ENCODE measurements at places on chromosomes 1 and 21. TPM values are rescaled to one million over a fixed set of nuclear protein-coding genes. Genes with fewer than 3 reads are reported as not detected.
A peak's percentile ranks its signal among the peaks of the same experiment; 100 is the strongest.

HMCN1 gene
- polyA plus RNA-seq = 58.8 TPM

ZMYND12 gene
- 5.5 TPM for polyA plus RNA-seq

RHD gene
- polyA plus RNA-seq = 1.8 TPM

DNA sequence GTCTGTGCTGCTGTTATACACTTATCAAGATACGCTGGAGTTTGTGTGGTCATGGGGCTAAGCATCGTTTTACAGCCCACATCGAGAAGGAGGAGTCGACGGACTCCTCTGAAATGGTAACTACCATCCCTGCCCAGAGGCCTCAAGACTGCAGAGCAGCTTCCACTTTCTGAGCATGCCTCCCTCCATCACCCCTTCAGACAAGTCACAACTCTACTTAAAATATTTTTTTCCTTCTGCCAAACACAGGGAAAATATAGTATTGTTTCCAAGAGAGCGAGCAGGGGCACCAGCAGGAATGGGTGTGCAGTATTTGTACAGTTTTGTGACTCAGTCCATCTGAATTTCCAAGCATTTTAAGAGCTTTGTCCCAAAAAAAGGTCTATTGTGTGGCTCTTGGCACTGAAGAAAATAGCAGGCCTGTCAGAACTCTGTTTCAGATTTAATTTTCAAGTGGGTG, 14.1 kb downstream of the EVA1C start:
- no peak for DNase-seq

DNA sequence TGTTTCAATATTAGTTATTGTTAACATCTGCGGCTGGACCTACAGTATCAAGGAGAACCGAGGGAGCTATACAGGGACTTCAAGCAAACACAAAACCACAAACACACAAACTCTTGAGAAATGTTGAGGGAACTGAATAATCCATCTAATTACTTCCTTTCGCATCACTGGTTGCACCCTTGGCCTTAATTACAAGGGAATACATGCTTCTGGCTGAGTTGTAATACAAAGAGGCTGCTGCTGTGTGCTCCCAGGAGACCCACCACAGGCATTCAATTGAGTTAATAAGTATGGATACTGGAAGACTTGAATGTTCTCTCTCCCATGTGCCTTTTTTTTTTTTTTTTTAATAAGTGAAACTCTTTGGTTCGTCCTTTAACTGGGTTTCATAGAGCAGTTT, 16.8 kb upstream of the SMYD2 start:
- no peak for DNase-seq

- no peak for DNase-seq
These were observed 41.8 kb upstream of the ACTRT2 start for GRCh38 chr1:2979191-2980072.

GRCh38 chr1:12600335-12600734, 17.7 kb downstream of the DHRS3 start:
- DNase-seq = no peak

- DNase-seq = peak; percentile 46
These were observed 53.2 kb downstream of the SYT2 start for GRCh38 chr1:202656951-202657646.

GRCh38 chr1:185539277-185539943, 194.8 kb upstream of the HMCN1 start:
- no peak for DNase-seq

DNA sequence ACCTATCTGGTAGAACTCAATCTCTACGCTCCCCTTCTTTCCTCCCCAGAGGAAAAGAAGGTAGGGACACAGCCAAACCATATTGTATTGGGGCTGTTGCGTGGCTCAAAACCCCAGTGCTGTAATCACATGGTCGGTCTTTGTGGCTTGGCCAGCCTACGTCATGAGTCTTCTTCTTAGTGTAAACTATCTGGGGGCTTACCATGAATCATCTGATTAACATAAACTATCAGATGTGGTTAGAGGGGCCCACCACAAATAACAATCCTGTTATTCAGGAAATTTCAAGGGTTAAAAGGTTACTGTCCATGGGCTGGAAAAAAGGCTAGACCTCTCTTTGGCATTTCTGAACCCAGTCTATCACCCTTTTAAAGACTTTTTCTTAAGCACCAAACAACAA, 49.5 kb upstream of the GPR52 start:
- no peak for DNase-seq

GRCh38 chr1:218459878-218460711, 115.0 kb downstream of the TGFB2 start:
- no peak for DNase-seq

DNA sequence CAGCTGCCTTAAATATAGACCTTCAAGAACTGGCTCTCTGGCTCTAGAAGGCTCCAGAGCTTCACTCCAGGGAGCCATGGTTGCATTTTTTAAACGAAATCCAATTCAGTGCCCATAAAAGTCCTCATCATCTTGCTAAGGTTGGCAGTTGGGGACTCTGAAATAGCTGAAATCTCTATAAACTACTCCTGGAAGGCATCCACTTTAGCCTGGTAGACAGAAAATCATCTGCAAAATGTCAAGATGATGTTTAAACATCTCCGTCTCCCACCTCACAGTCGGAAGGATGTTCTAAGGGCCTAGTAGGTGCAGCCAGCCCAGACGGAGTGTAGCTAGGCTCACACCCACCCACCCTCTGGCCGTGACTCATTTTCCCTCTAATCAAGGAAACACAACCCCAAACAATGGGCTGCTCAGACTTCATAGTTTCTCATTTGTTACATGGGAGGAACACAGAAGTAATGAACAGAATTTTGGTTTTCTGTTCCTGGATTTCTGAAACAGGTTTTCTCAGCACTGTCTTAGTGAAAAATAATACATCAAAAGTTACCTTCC, 235.4 kb upstream of the KAZN start:
- DNase-seq = no peak

DNA sequence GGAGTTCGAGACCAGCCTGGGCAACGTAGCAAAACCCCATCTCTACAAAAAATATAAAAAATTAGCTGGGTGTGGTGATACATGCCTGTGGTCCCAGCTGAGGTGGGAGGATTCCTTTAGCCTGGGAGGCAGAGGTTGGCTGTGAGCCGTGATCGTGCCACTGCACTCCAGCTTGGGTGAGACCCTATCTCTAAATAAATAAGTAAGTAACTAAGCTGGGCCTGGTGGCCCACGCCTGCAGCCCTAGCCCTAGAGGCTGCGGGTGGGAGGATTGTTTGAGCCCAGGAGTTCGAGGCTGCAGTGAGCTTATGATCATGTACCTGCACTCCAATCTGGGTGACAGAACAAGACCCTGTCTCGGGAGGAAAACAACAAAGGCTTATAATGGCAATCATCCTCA, 4.6 kb downstream of the CLIC4 start:
- DNase-seq = no peak

- no peak for DNase-seq
These were observed 54.5 kb downstream of the CD34 start for GRCh38 chr1:207856276-207857023.

GRCh38 chr21:46081862-46082712, 15.8 kb upstream of the COL6A2 start:
- DNase-seq = no peak

DNA sequence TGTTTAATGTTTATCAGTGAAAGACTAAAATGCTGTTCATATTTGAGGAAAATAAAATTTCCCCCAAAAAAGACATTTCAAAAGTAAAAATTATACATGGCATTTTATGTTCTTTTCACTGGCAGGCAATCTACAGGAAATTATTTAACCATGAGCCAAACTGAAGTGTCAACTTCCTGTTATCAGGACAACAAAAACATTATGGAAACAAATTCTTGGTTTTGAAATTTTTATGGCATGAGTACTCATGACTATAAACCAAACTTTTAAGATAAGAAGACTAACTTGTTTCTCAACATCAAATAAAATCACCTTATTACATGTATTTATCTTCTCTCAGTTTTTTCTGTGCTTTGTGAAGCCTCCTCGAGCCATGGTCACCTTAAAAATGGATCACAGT, 698.6 kb downstream of the LTN1 start:
- no peak for DNase-seq

GRCh38 chr1:245052258-245052657, 102.5 kb upstream of the KIF26B start:
- DNase-seq = no peak

- no peak for DNase-seq
These were observed 175.4 kb downstream of the SEC16B start for GRCh38 chr1:177794376-177794991.
